ENCODE measurements at places on chromosomes 13 and 19. TPM values are rescaled to one million over a fixed set of nuclear protein-coding genes. Genes with fewer than 3 reads are reported as not detected.

CYP2A7 gene
- polyA plus RNA-seq: 0.14 TPM

SLC44A2 gene
- 214 TPM for polyA plus RNA-seq

CDX2 gene
- polyA plus RNA-seq: not detected

TUBB4A gene
- 2.3 TPM for polyA plus RNA-seq

CACNA1A gene
- polyA plus RNA-seq: 5.0 TPM

NLRP4 gene
- polyA plus RNA-seq: not detected

DNA sequence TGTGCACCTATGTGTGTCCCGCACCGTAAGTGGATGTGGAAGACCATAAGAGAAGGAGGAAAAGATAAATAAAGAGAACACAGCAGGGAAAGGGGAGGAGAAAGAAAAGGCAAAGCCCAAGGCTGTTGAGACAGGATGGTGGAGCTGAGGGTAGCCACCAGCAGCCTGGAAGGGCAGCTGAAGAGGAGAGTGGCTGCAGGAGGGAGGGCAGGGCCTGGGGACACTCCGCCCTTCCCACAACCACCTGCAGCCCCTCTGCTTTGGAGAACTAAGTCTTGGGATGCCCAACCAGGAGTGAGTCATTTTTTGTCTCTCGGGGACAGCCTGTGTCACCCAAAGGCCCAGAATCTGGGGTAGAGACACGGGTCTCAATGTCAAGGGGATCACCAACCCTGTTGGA is 26.4 kb upstream of the CCNE1 start:
- no peak for DNase-seq

DNA sequence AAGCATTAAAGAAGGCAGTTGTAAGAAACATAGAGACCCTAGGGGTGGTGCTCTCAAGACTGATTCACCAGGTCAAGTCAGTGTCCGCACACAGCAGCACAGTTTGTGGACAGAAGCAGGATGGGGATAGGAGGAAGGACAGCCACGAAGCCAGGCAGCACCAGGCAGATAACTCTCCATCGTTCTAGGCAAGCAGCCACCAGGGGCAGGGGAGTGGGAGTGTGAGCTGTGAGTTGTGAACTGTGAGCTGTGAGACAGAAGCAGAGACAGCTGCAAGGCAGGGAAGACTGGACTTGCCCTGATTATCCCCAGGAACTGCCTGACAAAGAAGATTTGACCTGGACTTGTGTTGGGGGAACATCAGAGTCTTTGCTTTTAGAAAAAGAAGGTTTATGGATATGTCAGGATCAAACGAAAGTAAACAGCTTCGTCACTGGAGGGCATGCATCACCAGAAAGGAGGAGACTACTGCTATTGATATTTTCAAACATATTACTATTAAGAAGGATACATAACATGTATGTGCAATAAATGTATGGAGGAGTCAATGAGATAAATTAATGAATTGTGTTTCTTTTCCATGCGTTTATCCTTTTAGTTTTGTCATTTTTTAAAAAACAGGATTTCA is 286.1 kb downstream of the IRS2 start:
- peak; percentile 16 for DNase-seq

DNA sequence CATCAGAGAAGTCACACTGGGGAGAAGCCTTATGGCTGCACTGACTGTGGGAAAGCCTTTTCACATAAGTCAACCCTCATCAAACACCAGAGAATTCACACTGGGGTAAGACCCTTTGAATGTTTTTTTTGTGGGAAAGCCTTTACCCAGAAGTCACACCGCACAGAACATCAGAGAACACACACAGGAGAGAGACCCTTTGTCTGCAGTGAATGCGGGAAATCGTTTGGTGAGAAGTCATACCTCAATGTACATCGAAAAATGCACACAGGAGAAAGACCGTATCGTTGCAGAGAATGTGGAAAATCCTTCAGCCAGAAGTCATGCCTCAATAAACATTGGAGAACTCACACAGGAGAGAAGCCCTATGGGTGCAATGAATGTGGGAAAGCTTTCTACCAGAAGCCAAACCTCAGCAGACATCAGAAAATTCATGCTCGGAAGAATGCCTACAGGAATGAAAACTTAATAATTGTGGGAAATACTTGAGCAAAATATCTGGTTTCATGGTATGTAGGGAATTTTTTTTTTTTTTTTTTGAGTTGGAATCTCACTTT is 30.7 kb downstream of the ZNF793 start:
- DNase-seq: no peak

- no peak for DNase-seq
Measured at GRCh38 chr19:49631610-49632192, 8.2 kb downstream of the RRAS start.

- no peak for DNase-seq
Measured at GRCh38 chr19:42285988-42286348, 16.0 kb upstream of the PRR19 start.

DNA sequence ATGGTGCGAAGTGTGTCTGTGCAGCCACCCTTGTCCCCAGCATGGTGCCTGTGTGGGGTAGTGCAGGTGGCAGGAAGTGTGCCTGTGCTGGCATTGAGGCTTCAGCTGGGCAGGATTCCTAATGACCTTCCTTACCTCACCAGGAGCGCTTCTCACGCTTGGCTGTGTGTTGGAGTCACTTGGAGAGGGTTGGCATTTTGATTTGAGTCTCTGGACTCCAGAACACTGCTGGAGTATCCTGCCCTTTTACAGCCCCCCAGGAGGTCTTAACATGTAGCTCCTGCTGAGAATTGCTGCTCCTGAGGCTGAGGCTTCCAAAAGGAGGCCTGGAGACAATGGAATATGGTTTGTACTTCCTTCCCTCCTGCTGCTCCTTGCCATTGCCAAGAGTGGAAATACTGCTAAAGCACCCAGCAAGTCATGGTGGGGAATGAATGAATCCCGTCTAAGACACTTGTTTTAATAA is 87.1 kb downstream of the ARHGEF7 start:
- no peak for DNase-seq

GRCh38 chr13:98155475-98156109 is 12.7 kb downstream of the FARP1 start:
- peak; percentile 57 for DNase-seq
